AG08395 (cell line): ENCODE measurements at places on chromosomes 16 and 17.

DNA sequence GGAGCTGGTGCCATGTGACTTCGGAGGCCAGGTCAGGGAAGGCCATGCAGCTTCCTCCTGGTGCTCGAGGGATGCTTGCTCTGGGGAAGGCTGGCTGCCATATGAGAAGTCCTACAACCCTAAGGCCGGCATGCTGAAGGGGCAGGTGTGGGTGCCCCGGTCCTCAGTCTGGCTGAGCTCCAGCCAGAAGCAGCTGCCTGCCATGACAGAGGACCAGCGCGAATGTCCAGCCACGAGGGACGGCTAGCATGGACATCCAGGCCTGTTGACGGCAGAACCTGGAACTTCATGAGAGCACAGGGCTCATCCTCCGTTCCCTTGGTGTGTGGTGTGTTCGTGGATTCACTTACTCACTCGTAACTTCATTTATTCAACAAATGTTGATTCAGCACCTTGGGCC is 140.6 kb downstream of the IRF8 start:
- DNase-seq = no peak

DNA sequence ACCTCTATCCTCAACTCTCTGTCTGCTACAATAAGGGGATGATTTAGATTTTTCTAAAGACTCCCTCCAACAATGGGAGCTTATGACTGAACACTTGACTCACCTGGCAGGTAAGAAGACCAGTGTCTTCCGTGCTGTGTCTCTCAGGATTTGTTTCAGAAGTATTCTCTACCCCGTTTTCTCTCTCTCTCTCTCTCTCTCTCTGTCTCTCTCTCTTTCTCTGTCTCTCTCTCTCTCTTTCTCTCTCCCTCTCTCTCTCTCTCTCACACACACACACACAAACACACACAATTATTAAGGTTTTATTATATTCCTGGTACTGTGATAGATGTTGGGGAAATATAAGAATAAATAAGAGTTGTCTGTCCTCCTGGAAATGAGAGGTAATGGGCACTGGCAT is 263.9 kb downstream of the TOX3 start:
- no peak for DNase-seq

GRCh38 chr16:83109490-83110125 is 482.8 kb downstream of the CDH13 start:
- peak; percentile 38 for DNase-seq

DNA sequence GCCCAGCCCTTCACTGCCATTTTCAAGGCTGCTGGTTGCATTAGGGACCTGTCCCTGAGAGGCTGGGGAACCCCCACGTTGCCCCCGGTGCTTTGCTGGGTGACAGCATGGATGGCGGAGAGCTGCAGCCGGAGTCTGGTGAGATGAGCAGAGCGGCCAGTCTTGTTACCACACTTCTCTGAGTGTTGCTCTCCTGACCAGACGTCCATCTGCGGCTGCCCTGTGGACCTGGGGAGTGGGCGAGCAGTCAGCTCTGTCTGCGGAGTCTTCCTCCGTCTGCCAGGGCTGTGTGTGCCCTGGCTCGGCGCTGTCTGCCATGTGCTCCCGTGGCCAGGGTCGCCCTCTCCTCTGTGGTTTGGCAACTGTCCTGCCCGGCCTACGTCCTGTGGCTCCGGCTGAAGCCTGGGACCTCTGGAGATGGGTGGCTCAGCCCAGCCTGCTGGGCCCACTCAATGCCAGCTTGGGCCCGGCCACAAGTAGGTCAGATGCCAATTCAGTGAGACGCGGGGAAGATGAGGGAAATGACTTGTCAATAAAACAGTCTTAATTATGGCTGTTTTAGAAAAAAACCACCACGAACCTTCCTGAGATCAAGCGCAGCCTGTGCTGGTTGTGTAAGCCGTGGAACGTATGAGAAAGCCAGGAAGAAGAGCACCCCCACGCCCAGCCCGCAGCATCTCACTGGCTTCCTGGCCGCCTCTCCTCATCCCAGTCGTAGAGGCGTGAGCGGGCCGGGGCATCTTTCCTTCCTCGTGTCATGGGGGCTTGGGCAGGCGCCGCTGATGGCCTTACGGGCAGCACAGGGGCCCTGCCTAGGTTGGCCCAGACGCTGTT is 7.9 kb downstream of the KCTD5 start:
- DNase-seq = no peak

DNA sequence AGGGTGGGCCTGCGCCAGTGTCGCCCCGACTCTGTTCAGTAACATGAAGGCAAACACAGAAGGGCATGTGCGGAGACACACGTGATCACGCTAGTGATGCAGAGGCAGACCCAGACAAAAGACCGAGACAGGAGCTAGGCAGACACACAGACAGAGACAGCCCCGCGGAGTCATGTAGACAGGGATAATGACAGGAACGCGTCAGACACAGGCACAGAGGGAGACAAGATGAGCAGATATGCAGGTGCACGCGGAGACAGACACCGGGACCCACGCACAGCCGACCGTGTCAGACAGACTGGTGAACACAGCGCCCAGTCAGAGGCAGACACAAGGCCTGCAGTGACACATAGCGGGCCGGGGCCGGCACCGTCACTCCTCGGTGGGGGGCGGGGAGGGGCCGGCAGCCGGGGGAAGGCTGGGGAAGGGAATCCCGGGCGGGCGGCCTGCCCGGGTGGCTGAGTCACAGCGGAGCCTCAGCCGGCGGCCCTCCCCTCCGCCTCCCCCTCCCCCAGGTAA is 7.4 kb downstream of the KDM6B start:
- peak; percentile 89 for DNase-seq

DNA sequence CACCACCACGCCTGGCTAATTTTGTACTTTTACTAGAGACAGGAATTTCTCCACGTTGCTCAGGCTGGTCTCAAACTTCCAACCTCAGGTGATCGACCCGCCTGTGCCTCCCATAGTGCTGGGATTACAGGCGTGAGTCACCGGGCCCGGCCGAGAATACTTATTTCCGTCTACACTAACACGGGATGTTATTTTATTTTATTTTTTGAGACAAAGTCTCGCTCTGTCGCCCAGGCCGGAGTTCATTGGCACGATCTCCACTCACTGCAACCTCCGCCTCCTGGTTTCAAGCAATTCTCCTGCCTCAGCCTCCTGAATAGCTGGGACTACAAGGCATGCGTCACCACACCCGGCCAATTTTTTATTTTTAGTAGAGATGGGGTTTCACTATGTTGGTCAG is 9.5 kb upstream of the PDXDC1 start:
- no peak for DNase-seq

GRCh38 chr17:75769536-75769935 is 4.5 kb upstream of the GALK1 start:
- DNase-seq = no peak

DNA sequence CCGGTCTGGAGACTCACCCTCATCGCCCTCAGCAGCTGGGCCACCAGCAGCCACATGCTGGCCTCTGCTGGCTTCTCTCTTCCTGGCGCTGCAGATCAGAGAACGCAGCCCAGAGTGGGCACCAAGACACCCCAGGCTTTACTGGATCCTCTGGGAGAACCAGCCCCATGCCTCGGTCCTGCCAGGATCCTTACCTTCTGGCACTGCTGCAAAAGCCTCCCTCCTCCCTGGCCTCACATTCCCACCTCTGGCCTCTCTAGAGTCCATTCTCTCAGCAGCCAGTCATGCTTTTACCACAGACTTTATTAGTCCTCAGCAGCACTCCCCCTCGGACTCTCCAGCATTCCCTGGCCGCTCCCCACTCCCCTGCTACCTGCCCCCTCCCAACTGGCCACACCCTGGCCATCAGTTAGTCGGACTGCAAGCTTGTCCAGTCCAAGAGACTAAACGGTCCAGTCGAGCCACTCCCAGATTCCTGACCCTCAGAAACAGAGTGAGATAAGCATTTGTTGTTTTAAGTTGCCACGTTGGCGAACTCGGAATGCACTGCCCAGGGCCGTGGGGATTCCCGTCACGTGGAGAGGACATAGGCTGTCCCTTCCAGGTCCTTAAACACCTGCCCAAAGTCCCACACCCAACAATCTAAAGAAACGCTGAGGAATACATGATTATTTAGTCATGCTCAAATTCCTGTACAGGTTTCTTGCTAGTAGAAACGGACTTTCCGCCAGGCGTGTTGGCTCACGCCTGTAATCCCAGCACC is 5.9 kb upstream of the SPG7 start:
- no peak for DNase-seq

- no peak for DNase-seq
Observed at GRCh38 chr17:37789021-37789565, 44.2 kb upstream of the HNF1B start.

- no peak for DNase-seq
Observed at GRCh38 chr17:69066482-69066881, 5.8 kb upstream of the ABCA9 start.

GRCh38 chr17:15266325-15267125 is 1.4 kb upstream of the PMP22 start:
- no peak for DNase-seq

DNA sequence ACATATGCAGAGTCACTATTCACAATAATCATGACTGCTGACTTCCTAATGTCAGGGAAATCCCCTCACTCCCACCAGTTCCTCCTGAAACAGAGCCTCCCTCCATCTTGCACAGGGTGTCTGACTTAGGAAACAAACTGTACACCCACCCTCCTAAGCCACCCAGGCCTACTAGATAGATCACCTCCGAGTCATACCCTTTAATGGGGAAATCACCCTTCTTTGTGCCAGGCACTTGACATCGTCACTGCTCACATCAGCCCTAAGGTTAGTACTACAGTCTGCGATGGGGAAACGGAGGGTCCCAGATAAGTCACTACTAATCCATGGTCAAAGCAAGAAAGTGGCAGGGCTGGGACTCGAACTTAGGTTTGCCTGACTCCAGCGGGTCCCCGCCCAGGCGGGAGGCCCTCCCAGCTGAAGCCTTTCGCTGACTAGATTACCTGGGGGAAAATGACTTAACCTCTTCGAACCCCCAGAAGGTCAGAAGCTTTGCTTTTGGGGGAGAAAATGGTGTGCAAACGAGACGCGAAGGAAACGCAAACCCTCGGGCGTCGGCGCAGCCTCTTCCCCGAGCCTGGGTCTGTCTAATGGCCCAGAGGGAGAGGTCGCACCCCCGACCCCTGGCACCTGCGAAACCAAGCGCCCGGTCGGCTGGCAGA is 3.4 kb upstream of the MLLT6 start:
- peak; percentile 9 for DNase-seq
